Ureter (tissue), 1 donor: ENCODE measurements at places on chromosomes 1 and 21. TPM values are rescaled to one million over a fixed set of nuclear protein-coding genes. Genes with fewer than 3 reads are reported as not detected.

LCE2B gene
- total RNA-seq: not detected

MAEL gene
- 1.1 TPM for total RNA-seq

DNA sequence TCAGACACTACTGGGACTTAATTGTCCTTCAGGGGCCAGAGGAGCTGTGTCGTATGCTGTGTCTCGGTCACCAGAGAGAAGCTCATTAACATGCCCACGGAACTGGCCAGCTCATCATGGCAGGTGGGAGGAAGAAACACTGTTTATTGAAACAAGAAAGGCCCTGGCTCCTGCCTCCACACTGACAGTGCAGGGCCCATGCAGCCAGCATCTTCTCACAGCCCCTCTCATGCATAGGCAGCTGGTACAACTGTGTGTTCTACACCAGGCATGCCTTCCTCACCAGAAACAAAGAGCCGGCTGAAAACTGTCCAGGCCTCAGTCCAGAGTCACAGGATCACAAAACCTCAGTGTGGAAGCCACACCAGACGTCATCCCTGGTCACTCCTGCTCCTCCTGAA is 106.0 kb downstream of the UBE2U start:
- no peak for DNase-seq

GRCh38 chr1:203640723-203641502 is 14.3 kb downstream of the ATP2B4 start:
- DNase-seq: no peak

DNA sequence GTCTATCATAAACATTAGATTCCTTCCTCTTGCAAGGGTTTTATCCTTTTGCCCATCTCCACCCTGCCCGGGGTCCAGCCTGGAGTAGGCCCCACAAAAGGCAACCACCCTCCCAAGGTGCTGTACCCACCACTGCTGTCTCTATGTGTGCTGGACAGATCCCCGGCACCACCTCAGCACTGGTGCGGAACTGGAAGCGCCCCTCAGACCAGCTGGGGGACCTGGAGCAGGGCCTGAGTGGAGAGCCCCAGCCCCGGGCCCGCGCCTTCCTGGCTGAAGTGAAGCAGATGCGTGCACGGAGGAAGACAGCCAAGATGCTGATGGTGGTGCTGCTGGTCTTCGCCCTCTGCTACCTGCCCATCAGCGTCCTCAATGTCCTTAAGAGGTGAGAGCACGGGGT is 5.9 kb downstream of the HCRTR1 start:
- no peak for DNase-seq

B3GALT5 gene
- total RNA-seq: 21.9 TPM

DNA sequence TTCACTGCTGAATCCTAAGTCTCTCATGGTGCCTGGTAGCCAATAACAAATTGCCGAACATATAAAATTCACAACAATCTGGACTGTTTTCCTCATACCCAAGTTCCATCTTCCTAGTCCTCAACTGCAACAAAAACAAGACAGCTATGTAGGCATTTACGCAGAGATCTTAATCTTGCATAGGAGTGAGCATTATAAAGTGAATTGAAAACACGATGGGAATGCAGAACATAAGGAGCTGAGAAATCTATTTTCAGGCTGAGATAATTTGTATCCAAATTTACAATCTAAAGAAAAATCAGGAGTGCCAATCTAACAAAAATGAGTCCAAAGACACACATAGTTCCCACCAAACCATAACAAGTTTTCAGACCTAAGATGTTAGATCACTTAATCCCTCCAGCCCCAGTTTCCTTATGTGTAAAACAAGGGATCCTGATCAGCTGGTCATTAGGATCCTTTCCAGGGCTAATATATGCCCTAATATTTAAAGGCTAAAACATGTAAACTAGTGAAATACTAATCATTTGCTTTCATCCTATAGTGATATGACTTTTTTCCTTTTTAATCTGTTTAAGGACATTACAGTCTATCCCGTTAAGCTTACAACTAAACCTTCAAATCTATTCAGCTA is 1.9 kb downstream of the SLC16A1 start:
- no peak for DNase-seq

DNA sequence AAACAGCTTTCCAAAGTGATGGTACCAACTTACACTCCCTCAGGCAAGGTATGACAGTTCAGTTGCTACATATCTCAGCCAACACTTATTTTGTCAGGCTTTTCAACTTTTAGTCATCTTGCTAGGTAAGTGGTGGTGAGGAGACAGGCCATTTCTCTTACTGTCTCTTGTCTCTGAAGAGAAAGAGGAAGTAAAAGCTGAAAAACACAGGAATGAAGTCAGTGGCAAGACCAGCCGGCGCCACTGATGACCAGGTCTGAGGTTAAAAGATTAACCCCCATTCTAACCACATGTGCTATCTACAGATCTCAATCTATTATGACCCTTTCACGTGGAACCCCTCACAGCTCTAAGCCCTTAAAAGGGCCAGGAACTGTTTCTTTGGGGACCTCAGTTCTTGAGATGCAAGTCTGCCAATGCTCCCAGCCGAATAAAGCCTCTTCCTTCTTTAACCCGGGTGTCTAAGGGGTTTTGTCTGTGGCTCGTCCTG is 4.2 kb downstream of the ADCY10 start:
- DNase-seq: no peak

DNA sequence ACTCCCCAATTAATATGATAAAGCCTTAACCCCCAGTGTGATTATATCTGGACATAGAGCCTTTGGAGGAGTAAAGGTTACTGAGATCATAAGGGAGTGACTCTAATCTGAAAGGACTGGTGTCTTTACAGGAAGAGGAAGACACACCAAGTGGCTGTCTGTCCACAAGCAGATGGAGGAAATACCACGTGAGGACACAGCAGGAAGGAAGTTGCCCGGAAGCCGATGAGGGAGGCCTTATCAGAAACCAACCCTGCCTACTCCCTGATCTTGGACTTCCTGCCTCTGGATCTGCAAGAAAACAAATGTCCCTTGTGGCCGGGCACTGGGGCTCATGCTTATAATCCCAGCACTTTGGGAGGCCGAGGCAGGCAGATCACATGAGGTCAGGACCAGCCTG is 110.3 kb upstream of the CHRM3 start:
- no peak for DNase-seq

- DNase-seq: no peak
Measured at GRCh38 chr1:110064576-110065337, 5.7 kb downstream of the ALX3 start.

DNA sequence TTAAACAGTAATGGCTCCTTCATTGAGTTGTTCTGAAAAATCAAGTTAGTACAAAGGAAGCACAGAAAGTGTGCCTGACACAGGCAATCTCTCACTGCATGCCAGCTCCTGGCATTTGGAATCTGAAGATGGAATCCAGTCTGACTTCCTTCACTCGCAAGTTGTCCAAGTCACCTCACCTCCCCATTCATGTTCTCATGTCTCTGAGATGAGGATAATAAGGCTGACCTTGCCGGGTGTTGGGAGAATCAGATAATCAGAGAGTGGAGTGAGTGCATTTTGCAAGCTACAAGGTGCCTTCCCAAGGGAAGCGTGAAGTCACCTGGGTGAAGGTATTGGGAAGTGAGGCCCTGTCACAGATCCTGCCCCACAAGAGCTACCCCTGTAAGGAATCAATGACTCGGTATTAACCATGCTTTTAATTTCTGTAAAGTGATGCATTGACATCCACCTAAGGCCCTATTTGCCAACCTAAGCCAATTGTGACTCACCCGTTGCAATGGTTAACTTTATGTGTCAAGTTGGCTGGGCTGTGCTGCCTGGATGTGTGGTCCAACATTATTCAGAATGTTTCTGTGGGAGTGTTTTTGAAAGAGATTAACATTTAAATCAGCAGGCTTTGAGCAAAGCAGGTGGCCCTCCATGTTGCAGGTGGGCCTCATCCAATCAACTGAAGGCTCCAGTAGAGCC is 62.5 kb upstream of the TARBP1 start:
- DNase-seq: no peak

VAV3 gene
- total RNA-seq: 57.5 TPM

DNA sequence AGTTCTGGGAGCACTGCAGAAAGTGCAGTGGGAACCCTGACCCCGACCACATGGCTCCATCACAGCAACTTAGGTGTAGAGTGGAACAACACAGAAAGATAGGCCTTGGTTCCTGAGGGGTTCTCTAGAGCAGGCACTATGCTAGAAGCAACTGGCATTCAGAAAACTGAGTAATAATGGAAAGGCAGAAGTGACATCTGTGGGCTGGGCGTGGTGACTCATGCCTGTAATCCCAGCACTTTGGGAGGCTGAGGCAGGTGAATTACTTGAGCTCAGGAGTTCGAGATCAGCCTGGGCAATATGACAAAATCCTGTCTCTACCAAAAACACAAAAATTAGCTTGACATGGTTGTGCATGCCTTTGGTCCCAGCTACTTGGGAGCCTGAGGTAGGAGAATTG is 5.3 kb downstream of the MRPS15 start:
- DNase-seq: no peak

- DNase-seq: no peak
Measured at GRCh38 chr1:221141606-221142285, 262.5 kb downstream of the HLX start.

GRCh38 chr1:97906567-97907241 is 14.1 kb downstream of the DPYD start:
- peak; percentile 45 for DNase-seq

TAL1 gene
- 3.2 TPM for total RNA-seq

- no peak for DNase-seq
Measured at GRCh38 chr1:199490769-199491527, 536.6 kb upstream of the NR5A2 start.

DNA sequence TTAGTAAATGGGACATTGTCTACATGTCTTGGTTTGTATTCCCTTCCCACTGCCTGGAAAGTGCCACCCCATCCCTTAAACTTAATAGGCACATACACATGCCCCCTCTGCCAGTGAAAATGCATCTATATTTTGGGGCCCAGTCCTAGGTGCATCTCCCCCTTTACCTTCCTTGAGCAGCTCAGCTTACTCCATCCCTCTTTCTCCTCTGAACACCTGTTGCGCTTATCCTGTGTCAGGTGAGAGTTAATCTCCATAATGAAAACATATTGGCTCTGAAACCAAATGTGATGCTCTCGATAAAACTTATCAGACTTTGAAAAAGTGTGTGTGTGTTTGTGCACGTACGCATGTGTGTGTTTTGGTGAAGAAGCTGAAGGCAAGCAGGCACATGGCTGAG is 15.4 kb upstream of the SUCO start:
- DNase-seq: no peak

- DNase-seq: peak; percentile 52
Measured at GRCh38 chr21:42010507-42011495, 641 bp upstream of the ZBTB21 start.

DNA sequence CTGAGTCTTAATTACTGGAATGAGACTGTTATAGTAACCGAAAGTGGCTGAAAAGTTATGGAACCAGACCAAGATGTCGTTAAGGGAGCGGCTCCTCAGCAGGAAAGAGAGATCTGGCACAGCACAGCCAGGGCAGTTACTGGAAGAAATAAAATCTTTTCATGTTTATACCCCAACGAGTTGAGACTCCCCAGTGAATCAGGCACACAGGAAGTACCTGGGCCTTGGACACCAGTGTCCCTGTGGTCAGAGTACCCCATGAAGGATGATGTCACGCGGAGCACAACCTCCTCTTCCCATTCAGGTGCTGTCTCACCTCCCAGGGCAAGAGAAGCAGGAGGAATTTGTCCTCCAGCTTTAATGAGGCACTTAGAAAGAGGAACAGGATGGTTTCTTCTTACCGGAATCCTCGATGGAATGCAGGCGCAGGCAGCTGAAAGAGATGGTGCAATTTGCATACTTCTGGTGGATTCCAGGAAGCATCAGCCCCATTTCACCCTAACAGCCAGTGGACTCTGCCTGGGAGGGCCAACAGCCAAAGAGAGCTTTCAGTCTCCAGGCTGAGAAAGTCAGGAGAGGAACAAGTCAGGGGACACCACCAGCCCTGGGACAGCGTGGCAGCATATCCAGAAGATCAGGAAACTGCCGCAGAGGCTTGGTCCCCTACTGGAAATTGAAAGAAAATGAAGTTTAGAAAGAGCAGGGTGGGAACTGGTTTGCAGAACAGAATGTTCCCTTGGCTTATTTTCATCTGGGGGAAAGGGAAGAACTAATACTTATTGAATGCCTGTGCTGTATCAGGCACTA is 35.9 kb upstream of the CTTNBP2NL start:
- peak; percentile 72 for DNase-seq

- no peak for DNase-seq
Measured at GRCh38 chr21:45800339-45801080, 157.0 kb downstream of the PCBP3 start.

DNA sequence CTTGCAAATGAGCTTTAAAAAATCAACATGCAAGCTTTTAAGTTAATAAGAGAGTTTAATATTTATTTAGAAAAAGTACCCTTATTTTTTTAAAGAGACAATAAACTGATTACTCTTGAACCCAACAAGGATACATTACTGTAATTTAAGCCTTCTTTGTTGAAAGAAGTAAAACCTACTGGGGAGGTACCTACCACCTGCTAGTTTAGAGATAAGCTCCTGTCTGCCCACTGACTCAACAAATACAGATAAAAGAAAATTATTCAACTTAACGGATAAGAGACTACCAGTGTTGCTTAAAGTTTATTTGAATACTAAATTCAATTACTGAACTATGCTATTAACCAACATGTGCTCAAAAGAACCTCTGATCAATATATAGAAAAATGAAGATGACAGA is 23.1 kb downstream of the USP24 start:
- no peak for DNase-seq

GRCh38 chr1:111733183-111733991 is 5.8 kb downstream of the INKA2 start:
- DNase-seq: peak; percentile 44

DNA sequence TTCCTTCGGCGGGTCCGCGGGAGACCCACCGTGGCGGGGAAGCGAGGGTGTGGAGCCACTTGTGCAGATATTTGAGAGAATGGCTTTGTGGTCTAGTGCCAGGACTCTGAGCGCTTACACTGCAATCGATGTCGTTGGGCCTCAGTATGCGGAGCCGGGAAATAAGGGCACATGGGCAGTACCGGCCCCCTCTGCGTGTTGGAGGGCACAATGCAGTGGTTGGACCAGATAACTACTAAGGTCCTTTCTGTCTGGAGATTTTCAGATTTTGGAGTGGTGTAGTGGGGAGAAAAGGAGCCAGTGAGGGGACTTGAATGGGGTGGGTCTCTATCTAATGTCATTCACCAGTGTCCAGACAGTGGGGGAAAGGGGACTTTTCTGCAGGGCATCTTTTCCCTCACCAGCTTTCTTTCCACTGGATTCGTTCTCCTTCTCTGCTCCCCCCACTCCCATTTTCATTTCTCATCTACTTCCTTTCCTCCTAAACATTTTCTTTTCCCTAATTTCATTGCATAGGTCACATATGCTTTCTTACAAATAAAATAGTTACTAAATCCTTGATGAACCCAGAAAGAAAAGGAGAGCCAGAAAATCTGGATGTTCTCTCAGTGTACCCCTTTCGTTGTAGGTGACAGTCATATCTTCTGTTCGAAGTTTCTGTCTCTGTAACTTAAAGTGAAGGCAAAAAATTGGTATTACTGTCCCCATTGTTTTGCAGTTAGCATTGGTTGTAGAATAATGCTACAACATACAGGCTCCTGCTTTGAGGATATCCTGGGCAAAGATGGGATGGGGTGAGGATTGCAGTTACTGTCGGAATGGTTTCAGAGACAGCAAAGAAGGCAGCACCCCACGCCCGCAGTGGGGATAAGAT is 1.4 kb downstream of the ATF3 start:
- DNase-seq: no peak

GRCh38 chr1:160674415-160674814 is 27.6 kb upstream of the SLAMF1 start:
- DNase-seq: no peak
